ENCODE measurements at places on chromosomes 3 and 15. TPM values are rescaled to one million over a fixed set of nuclear protein-coding genes. Genes with fewer than 3 reads are reported as not detected.

FBXW12 gene
- not detected for polyA plus RNA-seq

DNA sequence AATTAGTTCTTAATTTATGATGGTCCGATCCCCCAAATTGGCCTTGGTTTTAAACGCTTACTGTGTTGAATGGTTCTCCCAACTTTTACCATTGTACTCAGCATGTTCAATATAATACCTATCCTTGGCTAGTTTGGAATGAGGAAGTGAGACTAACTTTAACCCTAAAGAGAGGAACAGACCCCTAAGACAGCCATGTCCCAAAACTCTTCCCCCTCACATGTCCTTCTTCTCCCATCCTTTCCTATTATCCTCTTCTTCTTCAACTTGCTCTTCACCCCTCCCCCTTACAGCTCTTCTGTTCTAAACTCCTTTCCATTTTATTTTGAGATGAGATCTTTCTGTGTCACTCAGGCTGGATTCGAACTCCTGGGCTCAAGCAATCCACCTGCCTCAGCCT is 116.5 kb downstream of the RBMS3 start:
- no peak for DNase-seq

HTR3C gene
- polyA plus RNA-seq: not detected

DNA sequence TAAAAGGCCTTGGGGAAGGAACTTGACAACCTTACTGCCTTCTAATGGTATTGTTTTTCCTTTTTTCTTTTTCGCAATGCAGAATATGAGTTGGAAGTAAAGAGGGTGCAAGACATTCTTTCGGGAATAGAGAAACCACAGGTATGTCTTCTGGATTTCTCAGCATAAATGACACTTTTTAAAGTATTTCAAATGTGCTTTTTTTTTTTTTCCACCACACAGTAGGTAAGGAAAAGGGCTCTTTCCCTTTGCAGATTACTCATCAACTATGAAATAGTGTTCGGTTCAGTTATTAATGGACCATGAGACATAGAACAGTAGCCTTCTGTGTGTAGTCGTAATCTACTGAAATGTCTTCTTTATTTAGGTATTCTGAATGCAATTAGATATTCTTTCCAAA is 162.4 kb downstream of the GHSR start:
- no peak for DNase-seq

CYP1A2 gene
- not detected for polyA plus RNA-seq

- no peak for DNase-seq
Measured at GRCh38 chr3:106172101-106172500, 303.3 kb upstream of the CBLB start.

DNA sequence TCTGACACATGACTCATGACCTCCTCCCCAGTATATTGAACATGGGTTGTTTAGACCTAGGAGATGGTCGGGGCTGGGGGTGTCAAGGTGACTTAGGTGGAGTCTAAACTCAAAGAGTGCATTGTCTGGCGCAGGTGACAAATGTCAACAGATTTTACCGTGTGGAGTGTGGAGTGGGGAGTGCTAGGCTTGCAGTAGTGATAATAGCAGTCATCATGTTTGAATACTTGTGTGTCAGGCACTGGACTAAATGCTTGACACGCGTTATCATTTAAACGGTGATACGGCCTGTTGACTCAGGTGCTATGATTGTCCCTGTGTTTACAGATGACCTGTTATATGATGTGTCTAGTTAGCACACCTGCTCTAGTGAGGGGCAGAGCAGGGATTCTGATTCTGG is 30.8 kb downstream of the MUC20 start:
- DNase-seq: no peak

GRCh38 chr3:116848248-116848829 is 138.8 kb downstream of the TUSC7 start:
- DNase-seq: no peak

DNA sequence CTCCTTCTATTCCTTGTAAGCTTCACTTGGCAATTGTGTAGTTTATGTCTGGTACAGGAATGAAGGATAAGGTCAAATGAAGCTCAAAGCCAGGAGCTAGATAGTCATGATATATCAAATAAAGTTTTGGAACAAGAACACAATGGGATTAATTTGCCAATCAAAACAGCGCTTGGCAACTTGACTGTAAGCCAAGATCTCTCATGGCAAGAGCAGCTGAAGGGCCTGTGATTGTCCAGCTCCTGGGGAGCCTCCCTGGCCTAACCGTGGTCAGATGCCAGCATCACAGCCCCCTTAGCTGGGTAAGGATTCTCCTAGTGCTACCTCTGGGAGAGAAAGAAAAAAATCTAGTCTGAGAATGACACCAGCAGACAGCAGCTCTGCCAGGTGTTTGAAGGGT is 97.2 kb downstream of the LIPC start:
- no peak for DNase-seq

- no peak for DNase-seq
Measured at GRCh38 chr3:51999846-52000245, 4.2 kb upstream of the RPL29 start.

SHC4 gene
- polyA plus RNA-seq: 1.5 TPM

DNA sequence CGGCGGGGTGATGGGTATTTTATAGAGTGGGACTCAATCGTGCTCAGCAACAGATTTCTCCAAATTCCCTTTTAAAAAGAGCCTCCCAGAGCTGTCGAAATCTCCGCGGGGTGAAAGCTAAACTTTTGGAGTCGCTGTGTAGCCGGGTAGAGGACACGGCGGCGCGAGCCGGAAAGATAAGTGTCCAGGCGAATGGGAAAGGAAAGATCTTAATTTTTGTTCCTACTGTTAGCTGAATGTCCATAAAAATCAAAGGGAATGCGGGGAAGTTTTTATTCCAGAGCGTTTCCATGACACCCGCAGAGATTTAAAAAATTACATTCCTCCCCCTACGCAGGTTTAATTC is 9.1 kb downstream of the EOMES start:
- DNase-seq: no peak

BSN gene
- 0.42 TPM for polyA plus RNA-seq

- no peak for DNase-seq
Measured at GRCh38 chr3:182603501-182603900, 189.8 kb upstream of the ATP11B start.

GUCA1C gene
- polyA plus RNA-seq: 0.14 TPM

DNA sequence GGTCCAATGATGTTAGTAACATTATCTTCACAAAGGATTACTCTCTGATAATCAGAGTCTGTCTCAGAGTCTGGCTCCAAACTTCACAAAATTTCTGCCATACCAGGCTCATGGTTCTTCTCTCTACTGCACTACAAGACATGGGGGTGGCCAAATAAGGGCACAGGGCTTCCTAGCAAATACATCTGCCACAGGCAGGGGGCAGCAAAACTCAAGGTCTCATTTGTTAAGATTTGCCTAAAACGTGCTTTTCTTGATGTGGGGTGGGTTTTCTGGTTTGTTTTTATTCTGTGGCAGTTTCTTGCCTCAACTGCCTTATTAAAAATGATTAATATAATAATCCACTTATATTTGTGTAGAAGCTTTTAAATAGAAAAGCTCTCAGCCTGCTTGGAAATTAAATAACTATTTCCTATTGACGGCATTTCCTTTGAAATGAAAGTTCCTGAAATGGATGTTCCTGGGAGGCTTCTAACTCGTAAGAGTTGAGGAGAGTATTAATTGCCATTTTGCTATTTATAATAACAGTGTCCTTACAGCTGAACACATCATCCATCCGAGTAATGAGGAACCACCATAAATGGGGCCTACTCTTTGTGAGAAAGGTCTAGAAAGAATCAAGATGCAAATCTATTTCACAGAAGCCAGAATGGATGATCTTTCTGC is 53.8 kb downstream of the SST start:
- DNase-seq: peak; percentile 14

DNA sequence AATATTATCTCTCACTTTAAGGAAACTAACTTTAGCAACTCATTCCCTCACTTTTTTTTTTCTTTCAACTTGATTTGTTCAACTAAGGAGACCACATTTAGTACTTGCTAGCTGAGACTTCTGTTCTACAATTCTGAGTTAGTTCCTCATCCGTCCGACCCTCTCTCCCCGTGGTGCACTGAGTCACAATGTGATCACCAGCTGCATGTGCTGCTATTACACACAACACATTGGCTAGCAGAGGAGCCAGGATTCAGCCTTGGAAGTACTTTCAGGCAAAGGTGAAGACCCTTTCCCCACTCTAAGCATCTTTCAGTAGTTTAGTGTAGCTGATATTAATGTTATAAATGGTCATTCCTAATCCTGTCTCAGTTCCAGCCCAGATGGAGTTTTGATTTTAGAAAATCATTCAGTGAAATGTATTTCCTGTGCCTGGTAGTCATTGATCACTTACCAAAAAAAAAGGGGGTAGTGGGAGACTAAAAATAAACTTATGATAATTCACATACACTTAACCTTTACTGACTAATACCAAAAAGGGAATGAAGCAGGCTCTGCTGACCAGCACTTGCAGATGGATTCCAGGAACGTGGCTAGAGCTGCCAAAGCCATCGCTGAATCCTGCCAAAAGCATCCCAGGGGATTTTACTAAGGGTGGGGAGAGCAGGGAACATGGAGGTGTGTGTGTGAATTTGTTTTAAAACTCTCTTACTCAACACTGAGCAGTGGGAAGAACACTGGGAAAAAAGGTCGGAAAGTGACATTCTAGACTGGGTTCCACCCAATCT is 424.8 kb downstream of the LPP start:
- DNase-seq: peak; percentile 69

- DNase-seq: no peak
Measured at GRCh38 chr15:33912326-33912725, 56.0 kb upstream of the CHRM5 start.

GRCh38 chr15:72472992-72473610 is 1.0 kb upstream of the ARIH1 start:
- no peak for DNase-seq

TRH gene
- not detected for polyA plus RNA-seq
